ENCODE measurements at places on chromosomes 4 and X.
A peak's percentile ranks its signal among the peaks of the same experiment; 100 is the strongest.

DNA sequence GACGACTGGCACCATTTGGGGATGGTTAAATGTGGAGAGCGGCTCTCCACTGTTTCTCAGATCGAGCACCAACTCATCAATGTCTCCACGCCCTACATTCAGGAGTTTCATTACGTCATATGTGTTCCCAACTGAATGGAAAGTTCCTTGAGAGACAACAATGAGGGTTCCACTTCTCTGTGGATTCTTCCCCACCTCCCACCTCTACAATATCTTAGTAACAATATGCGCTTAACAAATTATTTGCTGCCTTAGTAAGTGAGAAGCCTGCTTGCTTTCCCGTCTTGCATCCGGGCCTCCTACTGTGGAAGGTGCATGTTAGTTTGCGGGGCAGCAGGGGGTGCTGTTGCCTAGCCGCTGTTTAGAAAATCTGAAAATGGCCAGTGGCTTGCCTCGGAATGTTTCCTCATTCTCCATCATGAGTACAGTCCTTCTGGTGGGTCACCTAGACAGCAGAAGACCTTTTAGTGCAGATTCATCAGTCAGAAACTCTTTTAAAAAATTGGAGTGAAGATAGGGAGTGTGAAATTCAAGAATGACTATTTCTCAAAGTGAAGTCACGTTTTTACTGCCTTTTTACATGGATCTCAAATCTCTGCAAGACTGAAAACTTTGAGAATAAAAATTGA is 55.7 kb downstream of the PHOX2B start:
- peak; percentile 44 for DNase-seq

DNA sequence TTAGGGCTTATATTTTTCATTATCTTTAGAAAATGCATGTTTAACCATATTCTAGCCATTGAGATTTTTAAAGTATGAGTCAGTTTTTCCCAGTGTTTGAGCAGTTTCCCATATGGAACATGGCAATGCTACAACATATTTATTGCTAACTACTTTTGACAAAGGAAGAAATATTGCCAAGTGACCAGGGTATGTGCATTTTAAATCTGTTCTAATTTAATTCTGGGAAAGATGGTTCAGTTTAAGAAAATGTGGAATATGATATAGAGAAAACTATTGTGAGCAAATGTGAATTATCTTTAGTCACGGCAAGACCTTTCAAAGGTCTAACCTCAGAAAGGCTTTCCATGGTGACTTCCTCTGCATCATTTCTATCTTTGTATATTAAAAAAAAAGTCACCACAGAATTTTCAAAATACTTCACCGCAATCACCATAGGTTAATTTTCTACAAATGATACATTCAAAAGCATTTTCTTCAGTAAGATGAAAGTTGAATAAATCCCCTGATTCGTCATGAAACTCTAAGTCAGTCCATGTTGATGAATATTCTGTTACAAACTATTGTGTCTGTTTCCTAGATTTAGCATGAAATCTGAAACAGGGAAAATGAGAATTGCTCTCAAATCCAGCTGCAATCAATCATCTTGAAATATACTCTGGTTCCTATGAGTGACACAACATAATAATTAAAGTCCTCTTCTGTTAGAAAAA is 2349.0 kb upstream of the TENM3 start:
- DNase-seq: peak; percentile 49

- DNase-seq: peak; percentile 57
Observed at GRCh38 chrX:134753718-134754008, 95.4 kb upstream of the PLAC1 start.

- DNase-seq: peak; percentile 13
Observed at GRCh38 chr4:53322696-53323095, 43.2 kb downstream of the SCFD2 start.

DNA sequence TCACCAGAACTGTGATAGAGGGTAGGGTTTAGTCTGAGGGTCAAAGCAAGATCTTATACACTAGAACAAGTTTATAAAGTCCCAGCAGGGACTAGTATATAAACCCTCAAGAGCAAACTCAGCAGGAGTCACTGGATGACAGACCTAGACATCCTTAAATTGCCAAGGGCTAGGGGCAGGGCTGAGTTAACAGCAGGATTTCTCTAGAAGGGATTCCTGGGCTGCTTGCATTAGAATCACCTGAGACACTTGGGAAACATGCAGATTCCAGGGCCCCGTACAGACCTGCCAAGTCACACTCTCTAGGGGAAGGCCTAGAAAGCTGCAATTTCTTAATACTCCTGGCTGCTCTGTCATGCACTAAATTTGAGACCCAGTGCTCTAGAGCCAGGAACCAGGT is 6.6 kb upstream of the GPR50 start:
- DNase-seq: no peak

DNA sequence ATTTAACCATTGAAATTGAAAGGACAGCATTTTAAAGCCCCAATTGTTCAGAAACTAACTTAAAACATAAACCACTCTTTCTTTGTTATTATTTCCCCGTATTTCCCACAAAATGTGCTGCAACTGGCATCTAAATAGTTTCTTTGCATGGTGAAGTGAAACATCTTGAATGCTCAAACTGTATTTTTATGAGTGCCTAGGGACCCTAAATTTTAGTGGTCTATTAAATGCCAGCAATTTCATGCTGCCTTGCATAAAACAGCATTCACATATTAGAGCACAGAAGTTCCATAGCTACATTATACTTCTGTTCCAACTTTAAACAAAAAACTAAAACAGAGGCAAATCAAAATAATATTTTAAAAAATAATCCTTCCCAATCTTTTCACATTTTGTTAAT is 5.4 kb downstream of the RAB28 start:
- DNase-seq: no peak

DNA sequence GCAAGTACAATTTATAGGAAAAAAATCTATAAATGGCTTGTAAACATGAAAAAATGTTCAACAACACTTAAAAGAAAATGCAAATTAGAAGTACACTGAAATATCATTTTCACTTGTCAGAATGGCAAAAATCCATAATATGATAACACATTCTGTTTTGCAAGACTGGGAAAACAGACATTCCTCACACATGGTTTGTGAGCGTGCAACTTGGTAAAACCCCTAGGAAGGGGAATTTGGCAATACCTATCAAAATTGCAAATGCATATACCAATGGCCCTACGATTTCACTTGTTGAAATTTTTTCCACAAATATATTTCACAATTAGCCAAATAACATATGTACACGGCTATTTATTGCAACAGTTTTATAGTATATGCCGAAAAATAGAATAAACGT is 31.4 kb downstream of the TBC1D9 start:
- DNase-seq: no peak

- peak; percentile 69 for DNase-seq
Observed at GRCh38 chr4:113636877-113637276, 124.7 kb downstream of the CAMK2D start.

DNA sequence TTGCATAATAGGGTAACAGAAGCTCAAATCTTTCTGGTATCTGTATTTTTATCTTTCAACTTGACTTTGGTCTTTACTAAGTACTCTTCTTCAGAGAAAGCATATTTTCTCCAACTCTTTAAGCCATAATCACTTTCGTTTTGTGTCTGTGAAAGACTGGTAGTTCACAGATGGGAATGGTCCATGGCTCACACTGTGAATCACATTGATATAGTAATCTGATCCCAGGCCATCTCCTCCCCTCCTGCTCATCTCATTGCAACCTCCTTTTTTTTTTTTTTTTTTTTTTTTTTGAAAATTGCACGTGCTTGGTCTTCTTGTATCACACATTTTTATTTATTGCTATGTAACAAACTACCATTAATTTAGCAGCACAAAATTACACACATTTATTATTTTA is 694.5 kb upstream of the SLIT2 start:
- no peak for DNase-seq
